Aorta (tissue), 5 donors: ENCODE measurements at places on chromosomes 16 and 17. TPM values are rescaled to one million over a fixed set of nuclear protein-coding genes. Genes with fewer than 3 reads are reported as not detected.

DNA sequence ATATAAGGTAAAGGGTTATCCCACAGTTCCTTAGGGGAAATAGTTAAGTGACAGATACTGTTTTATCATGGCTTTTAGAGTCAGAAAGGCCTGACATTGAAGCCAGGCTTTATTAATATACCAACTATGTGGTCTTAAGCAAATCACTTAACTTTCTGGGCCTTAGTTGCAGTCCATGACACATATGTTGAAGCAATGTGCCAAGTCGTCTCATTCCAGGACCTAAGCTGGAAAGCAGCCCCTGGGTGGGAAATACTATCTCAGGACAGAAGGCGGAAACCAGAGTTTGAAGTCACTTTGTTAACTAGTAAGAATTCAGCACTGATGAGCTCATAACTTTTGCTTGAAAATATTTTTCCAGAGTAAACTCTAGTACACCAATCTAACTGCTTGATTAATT lies 80.0 kb downstream of the USP32 start:
- no peak overlapping the region for H3K27ac ChIP-seq
- H3K4me3 ChIP-seq: no peak overlapping the region
- H3K4me1 ChIP-seq: peaks cover 1% of the 10 kb centered on the region

DNA sequence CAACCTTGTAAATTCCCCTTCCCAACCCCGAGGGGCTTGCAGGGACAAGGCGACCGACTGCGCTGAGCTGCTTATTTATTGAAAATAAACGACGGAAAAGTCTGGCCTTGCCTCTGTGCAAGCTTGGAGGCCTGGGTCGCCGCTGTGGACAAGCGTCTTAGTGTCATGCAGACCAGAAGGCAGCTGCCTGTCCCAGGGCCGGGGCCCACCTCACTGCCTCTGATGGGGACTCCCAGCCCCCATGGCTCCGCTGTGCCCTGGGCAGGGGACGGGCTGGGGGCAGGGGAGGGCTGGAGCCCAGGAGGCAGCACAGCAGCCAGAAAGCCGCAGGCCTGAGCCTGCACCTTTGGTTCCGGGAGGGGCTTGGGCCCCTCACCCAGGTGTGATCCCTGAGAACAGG lies 20.7 kb downstream of the RABEP2 start:
- no peaks in the 10 kb centered on the region for H3K27me3 ChIP-seq
- H3K4me1 ChIP-seq: no peaks in the 10 kb centered on the region
- H3K36me3 ChIP-seq: no peaks in the 10 kb centered on the region
- no peak for DNase-seq

- H3K27ac ChIP-seq: no peak overlapping the region
- DNase-seq: no peak
- no peaks in the 10 kb centered on the region for H3K27me3 ChIP-seq
- H3K36me3 ChIP-seq: no peaks in the 10 kb centered on the region
Observed at GRCh38 chr17:82419540-82419939, 1.2 kb upstream of the OGFOD3 start.

- no peaks in the 10 kb centered on the region for H3K4me1 ChIP-seq
- DNase-seq: no peak
- no peak overlapping the region for H3K4me3 ChIP-seq
Observed at GRCh38 chr17:29138971-29139691, 41.1 kb downstream of the MYO18A start.

DNA sequence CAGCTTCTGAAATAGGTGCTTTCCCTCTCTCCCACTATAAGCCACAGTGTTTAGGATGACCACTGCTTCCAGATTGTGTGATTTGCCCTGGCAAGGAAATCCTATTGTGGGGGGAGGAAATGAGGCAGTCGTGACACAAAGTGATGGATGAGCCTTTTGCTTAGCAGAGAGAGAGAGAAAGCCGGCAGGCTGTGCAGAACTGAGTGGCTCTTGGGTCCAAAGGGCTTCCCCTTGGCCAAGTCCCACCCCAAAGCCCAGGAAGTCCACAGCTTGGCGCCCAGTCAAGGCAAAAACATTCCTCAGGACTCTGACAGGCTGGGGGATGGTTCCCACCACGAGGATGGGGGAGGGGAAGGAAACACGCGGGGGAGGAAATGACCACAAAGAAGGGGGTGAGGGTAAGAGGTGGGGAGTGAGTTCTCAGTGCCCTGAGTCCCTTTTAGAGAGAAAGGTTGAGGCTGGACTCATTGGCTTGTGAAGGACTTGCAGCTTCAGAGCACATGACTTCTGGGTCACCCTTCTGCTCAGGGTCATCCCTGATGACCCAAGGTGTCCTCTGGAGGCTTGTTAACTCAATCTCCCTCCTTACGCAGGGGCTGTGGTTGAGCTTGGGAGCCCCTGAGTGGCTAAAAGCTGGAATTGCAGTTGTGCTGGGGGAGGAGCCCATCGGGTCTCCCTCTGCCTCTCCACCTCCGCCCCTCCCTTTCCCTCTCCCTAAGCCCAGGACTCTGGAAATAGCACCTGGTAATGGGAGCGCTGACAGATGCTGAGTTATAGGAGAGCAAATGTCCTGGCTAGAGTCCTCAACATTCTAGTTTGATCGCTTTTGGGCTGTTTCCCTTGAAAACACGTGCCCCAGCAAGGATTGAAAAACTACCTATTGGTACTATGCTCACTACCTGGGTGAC lies 10.3 kb upstream of the MSL1 start:
- H3K27ac ChIP-seq: no peak overlapping the region
- DNase-seq: peak; percentile 97

GRCh38 chr17:80349151-80349651 lies 65.8 kb upstream of the ENDOV start:
- peak; percentile 63 for DNase-seq
- H3K36me3 ChIP-seq: no peaks in the 10 kb centered on the region
- no peak overlapping the region for H3K27ac ChIP-seq
- H3K4me1 ChIP-seq: no peaks in the 10 kb centered on the region
- no peaks in the 10 kb centered on the region for H3K27me3 ChIP-seq

- no peak overlapping the region for H3K4me3 ChIP-seq
- DNase-seq: no peak
- no peaks in the 10 kb centered on the region for H3K36me3 ChIP-seq
- H3K27ac ChIP-seq: no peak overlapping the region
Observed at GRCh38 chr17:77478899-77479298, 338.1 kb downstream of the SEC14L1 start.

- no peaks in the 10 kb centered on the region for H3K36me3 ChIP-seq
- H3K27me3 ChIP-seq: no peaks in the 10 kb centered on the region
- no peak overlapping the region for H3K27ac ChIP-seq
- peak; percentile 57 for DNase-seq
- no peaks in the 10 kb centered on the region for H3K4me1 ChIP-seq
Observed at GRCh38 chr17:80110927-80111701, 9.7 kb downstream of the GAA start.

GRCh38 chr16:49674351-49674851 lies 181.5 kb downstream of the ZNF423 start:
- no peak overlapping the region for H3K4me3 ChIP-seq
- H3K27ac ChIP-seq: no peak overlapping the region
- H3K4me1 ChIP-seq: no peaks in the 10 kb centered on the region

GRCh38 chr16:85882181-85882810 lies 16.7 kb upstream of the IRF8 start:
- no peaks in the 10 kb centered on the region for H3K4me1 ChIP-seq
- no peaks in the 10 kb centered on the region for H3K27me3 ChIP-seq
- H3K4me3 ChIP-seq: no peak overlapping the region

GRCh38 chr16:78405833-78406232 lies 306.4 kb downstream of the WWOX start:
- no peak overlapping the region for H3K4me3 ChIP-seq
- DNase-seq: no peak
- no peaks in the 10 kb centered on the region for H3K27me3 ChIP-seq
- H3K36me3 ChIP-seq: no peaks in the 10 kb centered on the region

DNA sequence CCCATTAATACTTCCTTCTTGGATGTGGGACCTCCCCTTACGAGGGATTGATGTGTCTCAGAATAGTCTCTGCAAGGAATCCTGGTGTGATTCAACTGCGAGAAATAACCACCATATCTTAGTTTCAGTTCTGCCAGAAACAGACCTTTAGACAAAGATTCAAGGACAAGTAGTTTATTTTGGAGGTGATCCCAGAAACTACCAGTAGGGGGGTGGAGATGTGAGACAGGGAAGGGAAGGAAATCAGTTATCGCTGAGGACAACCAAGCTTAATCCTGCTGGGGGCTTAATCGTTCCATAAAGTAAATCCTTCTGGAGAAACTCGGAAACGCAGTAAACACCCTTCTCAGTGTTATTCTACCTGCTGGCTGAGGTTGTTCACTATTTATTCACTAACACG lies 5.0 kb upstream of the SDR42E1 start:
- H3K4me3 ChIP-seq: no peak overlapping the region
- H3K27me3 ChIP-seq: peaks cover 3% of the 10 kb centered on the region
- H3K4me1 ChIP-seq: no peaks in the 10 kb centered on the region

DNA sequence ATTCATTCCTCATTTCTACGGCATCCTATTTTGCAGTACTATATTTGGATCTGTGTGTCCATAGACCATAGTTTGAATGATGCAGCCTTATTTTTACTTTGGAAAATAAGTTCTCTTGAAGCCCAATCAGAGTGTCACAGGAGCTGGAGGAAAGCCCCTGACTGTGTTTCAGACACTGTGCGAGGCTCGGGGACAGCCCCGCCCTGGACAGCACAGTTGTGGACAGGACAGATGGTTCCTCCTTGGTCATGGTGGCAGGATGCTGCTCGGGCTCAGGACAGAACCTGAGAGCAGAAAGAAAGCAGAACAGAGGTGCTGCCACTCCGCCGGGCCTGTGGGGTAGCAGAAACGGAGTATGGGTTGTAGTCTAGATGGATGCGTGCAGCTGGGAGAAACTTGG lies 22.9 kb downstream of the BANP start:
- H3K4me1 ChIP-seq: no peaks in the 10 kb centered on the region
- no peaks in the 10 kb centered on the region for H3K36me3 ChIP-seq
- no peaks in the 10 kb centered on the region for H3K27me3 ChIP-seq

DNA sequence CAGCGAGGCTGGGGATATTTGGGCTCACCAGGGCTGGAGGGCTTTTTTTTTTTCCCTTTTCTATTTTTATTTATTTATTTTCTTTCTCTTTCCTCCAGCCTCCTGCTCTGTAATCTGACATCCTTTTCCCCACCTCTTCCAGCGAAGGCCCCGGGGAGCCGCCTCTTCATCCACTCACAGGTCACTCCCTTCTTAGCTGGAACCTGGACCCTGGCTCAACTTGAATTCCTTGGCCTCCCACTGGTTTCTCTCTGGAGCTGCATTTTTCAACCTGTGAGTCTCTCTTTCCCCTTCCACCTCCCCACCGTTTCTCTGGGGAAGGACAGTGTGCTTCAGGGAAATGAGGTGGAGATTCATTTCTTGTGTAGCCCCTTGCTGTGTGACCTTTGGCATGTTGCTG lies 82.0 kb downstream of the MRM1 start:
- H3K36me3 ChIP-seq: no peaks in the 10 kb centered on the region
- peaks cover 1% of the 10 kb centered on the region for H3K27me3 ChIP-seq
- no peak overlapping the region for H3K4me3 ChIP-seq
- H3K27ac ChIP-seq: no peak overlapping the region

- no peaks in the 10 kb centered on the region for H3K4me1 ChIP-seq
- H3K36me3 ChIP-seq: no peaks in the 10 kb centered on the region
- no peak overlapping the region for H3K4me3 ChIP-seq
- no peaks in the 10 kb centered on the region for H3K27me3 ChIP-seq
Observed at GRCh38 chr17:19239544-19239943, 2.4 kb downstream of the EPN2 start.

DNA sequence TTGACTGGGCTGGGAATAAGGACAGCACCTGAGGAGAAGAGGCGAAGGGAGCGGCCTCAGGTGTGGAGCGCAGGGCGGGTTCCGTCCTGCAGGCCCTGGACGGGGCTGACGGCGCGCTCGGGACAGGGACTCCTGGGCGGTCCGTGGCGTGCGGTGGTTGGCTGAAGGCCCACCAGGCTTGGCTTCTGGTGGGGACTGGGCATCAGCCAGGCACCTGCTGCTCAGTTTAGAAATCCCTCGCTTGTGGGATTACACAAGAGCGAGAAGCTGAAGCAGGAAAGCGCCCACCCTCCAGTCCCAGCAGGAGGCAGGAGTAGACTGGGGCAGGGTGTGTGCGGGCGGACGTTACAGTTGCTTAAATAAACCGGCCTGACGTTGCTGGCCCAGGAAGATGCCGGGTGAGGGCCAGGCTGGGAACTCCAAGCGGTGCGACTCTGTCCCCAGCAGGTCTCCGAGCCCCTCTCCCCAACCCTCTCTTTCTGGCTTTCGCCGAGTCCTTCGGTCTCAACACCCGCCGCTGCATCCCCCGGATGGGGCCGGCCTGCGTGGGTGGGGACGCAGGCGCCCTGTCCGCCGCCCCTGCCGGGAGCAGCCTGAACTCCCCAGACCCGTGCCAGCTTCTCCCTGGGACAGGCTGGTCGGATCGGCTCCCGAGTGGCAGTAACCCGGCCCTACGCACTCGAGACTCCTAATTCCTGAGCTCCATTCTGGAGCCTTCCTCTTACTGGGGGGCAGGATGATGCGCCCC lies 639 bp downstream of the MIF4GD start:
- H3K4me3 ChIP-seq: peak overlapping the region; percentile 56
- peak; percentile 81 for DNase-seq
- H3K27me3 ChIP-seq: no peaks in the 10 kb centered on the region
- H3K27ac ChIP-seq: peak overlapping the region; percentile 78
- no peaks in the 10 kb centered on the region for H3K36me3 ChIP-seq

DNA sequence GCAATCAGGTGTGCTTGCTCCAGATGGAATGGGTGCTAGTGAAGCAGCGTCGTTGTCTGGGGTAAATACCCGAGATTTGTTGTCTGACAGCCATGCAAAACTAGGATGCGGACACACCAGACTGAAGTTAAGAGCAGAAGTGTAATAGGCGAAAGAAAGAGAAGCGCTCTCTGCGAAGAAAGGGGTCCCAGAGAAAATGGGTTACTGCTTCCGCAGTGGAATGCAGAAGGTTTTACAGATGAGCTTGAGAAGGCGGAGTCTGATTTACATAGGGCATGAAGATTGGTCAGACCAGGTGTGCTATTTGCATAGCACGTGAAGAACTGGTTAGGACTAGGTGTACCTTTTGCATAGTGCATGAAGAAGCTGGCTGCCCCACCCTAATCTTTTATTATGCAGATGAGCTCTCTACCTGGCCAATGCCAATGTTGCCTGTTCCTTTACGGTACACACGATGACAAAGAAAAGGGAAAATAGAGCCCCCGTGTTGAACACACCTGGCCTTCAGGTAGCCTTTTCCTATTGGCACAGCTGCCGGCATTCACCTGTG lies 32.0 kb upstream of the SNN start:
- no peaks in the 10 kb centered on the region for H3K27me3 ChIP-seq
- no peak overlapping the region for H3K27ac ChIP-seq
- no peaks in the 10 kb centered on the region for H3K4me1 ChIP-seq
- H3K4me3 ChIP-seq: no peak overlapping the region
- no peaks in the 10 kb centered on the region for H3K36me3 ChIP-seq
- no peak for DNase-seq

GRCh38 chr16:28078261-28078660 lies 14.7 kb upstream of the GSG1L start:
- no peak overlapping the region for H3K27ac ChIP-seq
- no peaks in the 10 kb centered on the region for H3K4me1 ChIP-seq
- no peak overlapping the region for H3K4me3 ChIP-seq

ODAD4 gene
- 1.4 TPM for total RNA-seq

SEPTIN1 gene
- 2.8 TPM for total RNA-seq

FLII gene
- total RNA-seq: 250 TPM

CTU2 gene
- total RNA-seq: 15.8 TPM

RAPGEFL1 gene
- total RNA-seq: 16.6 TPM

KRT33A gene
- not detected for total RNA-seq

EXOC3L1 gene
- total RNA-seq: 4.4 TPM
